ENCODE measurements at places on chromosomes 3 and 15.

DNA sequence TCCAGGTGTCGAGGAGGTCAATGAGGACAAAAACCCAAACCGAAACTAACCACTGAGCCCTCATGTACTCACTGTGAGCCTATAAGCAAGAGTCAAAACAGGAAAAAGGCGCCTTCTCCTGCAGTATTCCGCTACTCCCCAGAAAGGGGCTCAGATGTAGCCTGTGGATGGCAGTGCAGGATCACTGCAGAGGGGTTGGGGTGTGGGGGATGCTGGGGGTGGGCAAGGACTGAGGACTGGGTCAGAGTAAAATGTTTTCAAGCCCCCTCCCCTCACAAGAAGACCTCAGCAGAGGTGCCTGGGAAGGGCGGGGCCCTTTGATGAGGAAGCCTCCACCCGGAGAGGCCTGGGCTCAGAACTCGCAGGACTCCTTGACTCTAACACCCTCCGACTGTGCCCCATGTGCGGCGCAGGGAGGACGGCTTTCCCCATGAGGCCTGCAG is 170.1 kb downstream of the OSBPL10 start:
- no peak overlapping the region for H3K27ac ChIP-seq
- no peak for DNase-seq
- H3K36me3 ChIP-seq, result no peaks in the 10 kb centered on the region
- no peak overlapping the region for H3K4me3 ChIP-seq
- no peaks in the 10 kb centered on the region for H3K27me3 ChIP-seq

GRCh38 chr3:169494982-169495381 is 168.5 kb downstream of the MECOM start:
- DNase-seq, result peak; percentile 14
- H3K36me3 ChIP-seq, result no peaks in the 10 kb centered on the region
- no peaks in the 10 kb centered on the region for H3K27me3 ChIP-seq
- H3K4me3 ChIP-seq, result no peak overlapping the region
- no peaks in the 10 kb centered on the region for H3K4me1 ChIP-seq

DNA sequence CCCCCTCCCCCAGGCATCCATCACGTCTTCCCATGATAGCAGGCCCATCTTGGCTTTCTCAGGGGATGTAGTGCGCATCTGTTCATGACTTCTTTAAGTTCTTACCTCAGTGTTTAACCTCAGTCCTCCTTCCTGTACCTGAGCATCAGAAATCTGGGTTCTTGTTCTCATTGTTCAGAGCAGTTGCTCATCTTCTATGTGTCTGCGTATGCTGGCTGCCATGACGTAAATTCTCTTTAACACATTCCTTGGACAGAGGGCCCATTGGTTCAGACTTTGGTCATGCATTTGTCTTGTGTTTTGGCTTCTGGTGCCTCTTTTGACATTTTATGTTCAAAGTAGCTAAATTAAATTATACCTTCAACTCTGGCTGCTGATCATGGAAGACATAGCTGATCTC is 227.3 kb downstream of the CACNA2D3 start:
- no peaks in the 10 kb centered on the region for H3K36me3 ChIP-seq
- no peak overlapping the region for H3K27ac ChIP-seq
- no peak for DNase-seq
- H3K4me3 ChIP-seq, result no peak overlapping the region
- no peaks in the 10 kb centered on the region for H3K27me3 ChIP-seq
- no peaks in the 10 kb centered on the region for H3K4me1 ChIP-seq

GRCh38 chr15:26157081-26157480 is 294.0 kb upstream of the ATP10A start:
- no peaks in the 10 kb centered on the region for H3K36me3 ChIP-seq
- no peaks in the 10 kb centered on the region for H3K4me1 ChIP-seq
- no peaks in the 10 kb centered on the region for H3K27me3 ChIP-seq
- DNase-seq, result no peak
- H3K27ac ChIP-seq, result no peak overlapping the region

DNA sequence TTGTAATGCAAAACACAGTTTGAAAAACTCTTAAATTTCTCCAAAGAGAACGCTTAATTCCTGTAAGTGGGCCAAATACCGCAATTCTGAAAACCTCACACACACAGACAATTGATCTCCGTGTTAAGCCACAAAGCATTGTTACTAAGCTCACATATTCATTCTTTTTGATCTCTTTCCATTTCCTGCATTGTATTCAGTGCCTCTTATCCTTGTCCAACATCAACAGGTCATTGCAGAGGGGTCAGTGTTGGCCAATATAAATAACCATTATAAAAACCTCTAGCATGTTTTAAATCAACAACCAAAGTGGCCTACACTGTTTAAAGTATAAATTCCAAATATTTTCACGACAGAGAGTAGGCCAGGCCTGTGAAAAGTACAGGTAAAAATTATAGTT is 171.1 kb downstream of the PDZRN3 start:
- no peaks in the 10 kb centered on the region for H3K36me3 ChIP-seq
- H3K27ac ChIP-seq, result no peak overlapping the region
- peaks cover 9% of the 10 kb centered on the region for H3K4me1 ChIP-seq
- H3K27me3 ChIP-seq, result no peaks in the 10 kb centered on the region
- no peak for DNase-seq
- no peak overlapping the region for H3K4me3 ChIP-seq

GRCh38 chr3:34727700-34728099 is 911.6 kb upstream of the ARPP21 start:
- no peak overlapping the region for H3K4me3 ChIP-seq
- no peaks in the 10 kb centered on the region for H3K27me3 ChIP-seq
- no peak overlapping the region for H3K27ac ChIP-seq
- DNase-seq, result no peak

DNA sequence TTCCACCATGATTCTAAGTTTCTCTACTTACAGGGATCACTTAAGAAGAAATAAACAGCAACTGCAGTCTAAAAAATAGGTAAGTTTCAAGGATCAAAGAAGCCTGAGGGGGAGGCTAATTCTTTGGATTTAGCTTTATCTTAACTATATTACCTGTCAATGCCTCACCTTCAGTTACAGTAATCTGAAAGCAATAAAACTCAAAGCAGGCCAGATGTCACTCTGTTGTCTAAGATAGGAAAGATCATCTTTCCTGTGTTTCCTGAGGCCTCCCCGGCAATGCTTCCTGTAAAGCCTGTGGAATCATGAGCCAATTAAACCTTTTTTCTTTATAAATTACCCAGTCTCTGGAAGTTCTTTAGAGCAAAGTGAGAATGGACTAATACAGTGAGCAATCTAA is 60.2 kb downstream of the NPTN start:
- H3K4me3 ChIP-seq, result no peak overlapping the region
- H3K27me3 ChIP-seq, result no peaks in the 10 kb centered on the region
- H3K36me3 ChIP-seq, result peaks cover 10% of the 10 kb centered on the region
- no peak overlapping the region for H3K27ac ChIP-seq
- H3K4me1 ChIP-seq, result peaks cover 3% of the 10 kb centered on the region

- peak overlapping the region; percentile 20 for H3K4me3 ChIP-seq
- H3K27me3 ChIP-seq, result no peaks in the 10 kb centered on the region
- no peaks in the 10 kb centered on the region for H3K4me1 ChIP-seq
- no peaks in the 10 kb centered on the region for H3K36me3 ChIP-seq
- H3K27ac ChIP-seq, result no peak overlapping the region
Measured at GRCh38 chr15:73751899-73752805, 999 bp downstream of the INSYN1 start.

DNA sequence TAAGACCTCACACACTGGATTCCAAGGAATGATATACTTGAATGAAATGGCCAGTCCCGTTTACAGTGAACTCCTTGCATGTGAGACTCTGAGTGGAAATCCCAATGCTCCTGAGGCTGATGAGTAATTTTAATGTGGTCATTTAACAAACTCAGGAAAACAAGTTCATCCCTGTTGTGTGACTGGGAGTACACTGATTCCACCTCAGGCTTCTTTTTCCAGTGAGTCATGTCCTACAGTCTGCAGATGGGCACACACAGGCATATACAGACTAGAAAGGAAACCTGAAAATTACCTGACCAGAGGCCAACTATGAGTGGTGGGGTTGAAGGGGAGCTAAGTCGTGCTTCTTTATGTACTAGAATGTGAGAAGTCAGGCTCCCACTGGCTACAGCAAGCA is 5.8 kb downstream of the SQOR start:
- H3K4me3 ChIP-seq, result no peak overlapping the region
- no peaks in the 10 kb centered on the region for H3K36me3 ChIP-seq
- no peak for DNase-seq
- no peaks in the 10 kb centered on the region for H3K4me1 ChIP-seq
- H3K27ac ChIP-seq, result peak overlapping the region; percentile 32

DNA sequence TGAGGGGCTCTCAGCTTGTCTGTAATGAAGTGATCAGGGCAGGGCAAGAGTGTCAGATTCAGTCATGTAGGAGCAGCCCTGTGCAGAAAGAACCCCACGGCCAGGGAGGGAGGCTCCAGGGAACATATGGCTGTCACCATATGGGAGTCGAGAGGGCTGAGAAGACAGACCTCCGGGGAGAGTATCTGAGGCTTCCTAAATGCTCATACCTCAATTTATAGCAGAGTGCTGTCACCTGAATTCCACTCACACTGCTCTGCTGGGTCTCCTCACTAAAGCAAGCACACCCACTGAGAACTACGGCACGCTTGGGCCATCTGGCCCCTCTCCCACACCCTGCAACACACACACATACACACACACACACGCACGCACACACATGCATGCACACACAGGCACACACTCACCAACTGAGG is 92.3 kb upstream of the TJP1 start:
- no peaks in the 10 kb centered on the region for H3K27me3 ChIP-seq
- H3K4me1 ChIP-seq, result no peaks in the 10 kb centered on the region
- no peak overlapping the region for H3K4me3 ChIP-seq
- H3K27ac ChIP-seq, result no peak overlapping the region
- no peaks in the 10 kb centered on the region for H3K36me3 ChIP-seq

DNA sequence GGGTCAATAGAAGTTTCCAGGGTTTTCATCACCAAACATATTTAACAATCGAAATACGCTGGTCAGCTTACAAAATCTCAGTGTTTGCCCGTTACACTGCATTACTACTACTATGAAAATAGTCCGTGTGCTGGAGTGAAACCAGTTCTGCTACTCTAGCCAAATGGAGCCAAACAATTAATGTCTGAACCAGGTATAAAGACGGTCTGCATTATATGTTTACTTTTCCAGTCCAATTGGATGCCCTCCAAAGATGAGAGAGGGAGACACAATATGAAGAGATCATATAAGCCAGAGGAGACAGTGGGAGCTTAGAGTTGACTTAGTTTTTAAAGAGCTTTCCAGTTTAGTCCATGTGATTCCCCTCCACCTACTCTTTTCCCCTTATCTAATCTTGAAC is 6.3 kb upstream of the DUT start:
- no peak for DNase-seq
- no peaks in the 10 kb centered on the region for H3K4me1 ChIP-seq
- no peaks in the 10 kb centered on the region for H3K36me3 ChIP-seq
- H3K27me3 ChIP-seq, result no peaks in the 10 kb centered on the region
- H3K27ac ChIP-seq, result no peak overlapping the region

DNA sequence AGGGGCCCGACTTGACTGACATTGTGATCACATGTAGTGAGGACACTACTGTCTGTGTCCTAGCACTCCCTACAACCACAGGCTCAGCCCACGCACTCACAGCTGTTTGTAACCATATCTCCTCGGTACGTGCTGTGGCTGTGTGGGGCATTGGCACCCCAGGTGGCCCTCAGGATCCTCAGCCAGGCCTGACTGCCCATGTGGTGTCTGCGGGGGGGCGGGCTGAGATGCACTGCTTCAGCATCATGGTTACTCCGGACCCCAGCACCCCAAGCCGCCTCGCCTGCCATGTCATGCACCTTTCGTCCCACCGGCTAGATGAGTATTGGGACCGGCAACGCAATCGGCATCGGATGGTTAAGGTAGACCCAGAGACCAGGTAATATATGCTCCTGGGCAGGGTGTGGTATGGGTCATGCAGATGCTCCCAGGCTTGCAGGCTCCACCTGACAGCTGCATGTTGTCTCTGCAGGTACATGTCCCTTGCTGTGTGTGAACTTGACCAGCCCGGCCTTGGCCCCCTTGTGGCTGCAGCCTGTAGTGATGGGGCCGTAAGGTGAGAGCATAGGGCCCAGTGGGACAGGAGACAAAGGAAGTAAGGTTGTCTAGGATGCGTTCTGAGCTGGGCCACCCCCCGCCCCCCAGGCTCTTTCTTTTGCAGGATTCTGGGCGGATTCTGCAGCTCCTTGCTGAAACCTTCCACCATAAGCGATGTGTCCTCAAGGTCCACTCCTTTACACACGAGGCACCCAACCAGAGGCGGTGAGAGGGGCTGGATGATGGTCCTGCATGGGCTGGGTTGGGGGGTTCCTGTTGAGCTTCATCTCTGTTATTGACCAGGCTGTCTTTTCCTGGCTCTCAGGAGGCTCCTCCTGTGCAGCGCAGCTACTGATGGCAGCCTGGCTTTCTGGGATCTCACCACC is 4.4 kb downstream of the DALRD3 start:
- H3K27ac ChIP-seq, result no peak overlapping the region
- H3K27me3 ChIP-seq, result no peaks in the 10 kb centered on the region
- peak; percentile 76 for DNase-seq
- no peaks in the 10 kb centered on the region for H3K4me1 ChIP-seq

DNA sequence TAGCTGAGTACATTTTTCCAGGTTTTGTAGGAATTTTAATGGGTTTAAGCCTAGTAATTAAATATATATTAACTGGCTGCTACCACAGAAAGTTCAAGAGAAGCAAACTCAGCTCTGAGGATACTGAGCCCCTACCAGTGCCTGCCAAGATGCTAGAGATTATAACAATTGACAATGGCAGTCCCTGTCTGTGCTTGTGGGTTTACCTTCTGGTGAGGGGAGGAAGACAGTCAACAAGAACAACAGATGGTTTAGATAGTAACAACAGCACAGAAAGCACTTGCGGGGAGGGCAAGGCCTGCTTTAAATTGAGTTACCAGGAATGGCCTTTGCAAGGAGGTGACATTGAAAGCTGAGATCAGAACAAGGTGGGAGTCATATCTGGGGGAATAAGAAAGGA is 56.6 kb upstream of the ARHGEF3 start:
- no peak for DNase-seq
- H3K27ac ChIP-seq, result no peak overlapping the region
- no peak overlapping the region for H3K4me3 ChIP-seq
- no peaks in the 10 kb centered on the region for H3K36me3 ChIP-seq

DNA sequence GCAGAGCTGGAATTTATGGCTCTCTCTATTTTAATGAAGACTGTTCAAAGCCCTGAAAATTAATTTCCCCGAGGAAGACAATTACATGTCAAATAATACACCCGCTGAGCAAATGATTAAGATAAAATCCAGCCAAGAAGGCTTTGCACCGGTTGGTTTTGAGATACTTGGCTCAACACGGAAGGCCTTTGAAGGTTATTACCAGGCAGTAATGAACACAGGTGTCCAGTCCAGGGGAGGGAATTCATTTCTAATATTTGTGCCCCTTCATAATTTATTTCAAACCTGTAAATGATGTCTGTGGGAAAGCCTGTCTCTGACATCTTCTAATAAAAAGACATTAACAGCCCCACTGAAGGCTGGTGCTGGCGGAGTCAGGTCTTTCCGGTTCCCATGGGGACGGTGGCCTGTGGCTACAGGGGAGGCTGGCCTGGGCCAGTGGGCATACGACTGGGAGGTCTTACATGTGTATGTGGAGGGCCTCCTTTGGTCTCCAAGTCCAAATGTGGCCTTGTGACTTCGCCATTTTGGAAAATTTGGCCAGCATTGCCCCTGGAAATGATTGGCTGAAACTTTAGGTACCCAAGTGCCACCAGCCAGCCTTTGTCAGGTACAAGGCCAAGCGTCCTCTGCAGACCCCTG is 49.9 kb upstream of the IQSEC1 start:
- no peaks in the 10 kb centered on the region for H3K4me1 ChIP-seq
- no peak for DNase-seq
- no peak overlapping the region for H3K27ac ChIP-seq
- H3K27me3 ChIP-seq, result no peaks in the 10 kb centered on the region
- no peak overlapping the region for H3K4me3 ChIP-seq
- no peaks in the 10 kb centered on the region for H3K36me3 ChIP-seq

All from kidney (tissue), 22 donors.